Caco-2 (cell line): ENCODE measurements at places on chromosomes 12 and 14.
A peak's percentile ranks its signal among the peaks of the same experiment; 100 is the strongest.

GRCh38 chr12:16612647-16613046, 6.7 kb upstream of the LMO3 start:
- no peak for DNase-seq

- DNase-seq, result no peak
These were observed 25.3 kb downstream of the HRK start for GRCh38 chr12:116855744-116856470.

GRCh38 chr12:121933522-121934308, 15.3 kb downstream of the CFAP251 start:
- peak; percentile 24 for DNase-seq

DNA sequence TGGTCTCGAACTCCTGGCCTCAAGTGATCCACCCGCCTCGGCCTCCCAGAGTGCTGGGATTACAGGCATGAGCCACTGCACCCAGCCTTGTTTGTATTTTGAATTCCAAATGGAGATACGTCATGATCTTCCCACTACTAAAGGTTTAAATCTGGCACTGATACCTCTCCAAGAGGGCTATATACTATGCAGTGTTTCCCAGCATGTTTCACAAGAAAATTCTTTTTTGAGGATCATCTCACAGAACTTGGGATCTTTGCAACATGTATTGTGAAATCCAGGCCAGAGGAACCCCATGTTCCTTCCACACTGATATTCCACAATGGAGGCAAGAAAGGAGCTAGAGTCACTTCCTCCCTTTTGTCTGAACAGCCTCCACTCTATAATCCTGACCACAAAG, 112.7 kb downstream of the NT5DC3 start:
- no peak for DNase-seq

DNA sequence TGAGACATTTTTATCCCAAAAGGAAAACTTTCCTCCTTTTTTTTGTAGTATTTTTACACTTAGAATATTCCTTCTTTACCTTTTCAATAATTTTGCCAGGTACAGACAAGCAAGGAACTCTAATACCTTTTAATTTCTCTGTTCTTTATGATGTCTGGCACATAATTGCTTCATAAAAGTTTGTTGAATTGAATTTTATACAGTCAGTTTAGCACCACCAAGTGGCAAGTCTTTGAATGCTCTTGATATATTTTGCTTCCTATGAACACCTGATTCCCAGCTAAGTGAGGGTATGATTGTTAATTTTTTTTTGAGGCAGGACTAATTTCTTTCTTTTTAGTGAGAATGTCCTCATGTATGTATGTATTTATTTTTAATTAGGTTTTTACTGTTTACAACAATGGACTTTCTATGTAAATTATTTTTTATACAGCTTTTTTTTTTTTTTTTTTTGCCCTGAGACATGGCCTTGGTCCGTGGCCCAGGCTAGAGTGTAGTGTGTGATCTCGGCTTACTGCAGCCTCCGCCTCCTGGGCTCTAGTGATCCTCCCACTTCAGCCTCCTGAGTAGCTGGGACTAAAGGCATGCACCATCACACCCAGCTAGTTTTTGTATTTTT, 6.9 kb downstream of the TBC1D15 start:
- peak; percentile 12 for DNase-seq
